AG04450 (cell line): ENCODE measurements at places on chromosomes 7 and 10. TPM values are rescaled to one million over a fixed set of nuclear protein-coding genes. Genes with fewer than 3 reads are reported as not detected.

DNA sequence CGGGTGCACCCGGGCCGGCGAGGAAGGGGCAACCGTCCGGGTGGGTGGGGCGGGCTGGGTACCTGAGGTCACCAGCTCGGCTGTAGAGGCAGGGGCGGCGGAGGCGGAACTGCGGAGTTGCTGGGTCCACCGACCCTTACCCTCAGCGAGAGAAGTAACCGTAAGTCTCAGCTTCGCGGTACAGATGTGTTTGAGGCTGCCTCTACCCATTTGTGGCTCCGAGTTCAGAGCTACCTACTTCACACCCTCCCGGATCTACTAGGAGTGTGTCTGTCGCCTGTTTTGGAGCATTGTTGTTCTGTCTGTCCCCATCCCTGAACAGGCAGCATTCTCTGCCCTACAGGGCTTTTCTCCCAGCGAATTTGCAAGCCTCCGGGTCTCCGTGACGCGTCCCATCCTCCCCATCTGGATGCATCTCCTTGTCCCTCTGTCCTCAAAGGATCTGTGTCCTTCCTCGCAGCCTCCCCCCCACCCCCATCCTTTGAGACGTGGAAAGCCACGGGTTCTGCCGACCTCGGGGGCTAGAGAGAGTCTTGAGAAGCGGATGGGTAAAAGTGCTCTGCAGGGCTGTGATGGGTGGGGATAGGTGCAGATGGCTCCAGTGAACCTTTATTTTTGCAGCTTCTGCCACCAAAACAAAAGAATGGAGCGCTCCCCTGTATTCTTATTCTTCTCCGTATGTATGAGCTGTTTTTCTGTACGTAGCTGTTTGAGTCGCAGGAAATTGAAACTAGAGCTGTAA lies 757 bp downstream of the ANKIB1 start:
- DNase-seq, result no peak

DNA sequence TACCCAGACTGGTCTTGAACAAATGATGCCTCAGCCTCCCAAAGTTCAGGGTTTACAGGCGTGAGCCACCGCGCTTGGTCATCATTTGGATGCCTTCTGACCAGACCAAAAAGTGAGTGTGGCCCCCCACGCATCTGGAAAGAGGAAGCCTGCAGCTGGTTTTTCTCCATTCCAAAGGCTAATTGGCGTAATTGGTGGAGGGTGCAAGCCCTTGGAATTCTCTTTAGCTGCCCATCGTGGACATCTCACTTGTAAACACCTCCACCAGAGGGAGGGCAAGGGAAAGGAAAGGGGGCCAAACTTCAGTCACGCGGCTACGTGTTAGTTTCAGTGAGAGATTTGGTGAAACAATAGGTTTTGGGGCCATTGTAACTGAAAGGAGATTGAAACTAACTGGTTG lies 4.1 kb upstream of the ARHGAP21 start:
- DNase-seq, result no peak

DNA sequence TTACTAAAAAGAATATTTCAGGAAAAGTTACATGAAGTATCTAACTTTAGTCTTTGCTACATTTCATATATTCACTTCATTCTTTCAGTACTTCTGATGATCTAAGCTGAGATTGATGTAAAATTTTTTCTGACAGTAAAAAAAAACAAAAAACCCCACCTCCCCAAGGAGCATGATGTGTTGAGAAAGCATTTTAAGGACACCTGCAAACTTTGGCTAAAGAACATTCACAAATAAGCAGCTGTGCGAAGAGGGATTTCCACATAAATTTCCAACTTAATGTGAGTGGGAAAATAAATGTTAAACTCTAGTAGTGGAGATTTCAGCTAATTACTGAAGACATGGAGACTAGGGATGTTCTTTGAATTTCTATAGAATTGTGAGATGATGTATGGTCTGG lies 35.5 kb downstream of the DLD start:
- DNase-seq, result no peak

GRCh38 chr10:133238466-133238804 lies 780 bp downstream of the VENTX start:
- DNase-seq, result no peak

The MAT1A gene
- polyA plus RNA-seq, result not detected in 2 replicates

The ACSL5 gene
- polyA plus RNA-seq, result 1.8 and 2.0 TPM in 2 replicates
